Right lobe of liver (tissue), 6 donors: ENCODE measurements at places on chromosomes 2 and 18.

DNA sequence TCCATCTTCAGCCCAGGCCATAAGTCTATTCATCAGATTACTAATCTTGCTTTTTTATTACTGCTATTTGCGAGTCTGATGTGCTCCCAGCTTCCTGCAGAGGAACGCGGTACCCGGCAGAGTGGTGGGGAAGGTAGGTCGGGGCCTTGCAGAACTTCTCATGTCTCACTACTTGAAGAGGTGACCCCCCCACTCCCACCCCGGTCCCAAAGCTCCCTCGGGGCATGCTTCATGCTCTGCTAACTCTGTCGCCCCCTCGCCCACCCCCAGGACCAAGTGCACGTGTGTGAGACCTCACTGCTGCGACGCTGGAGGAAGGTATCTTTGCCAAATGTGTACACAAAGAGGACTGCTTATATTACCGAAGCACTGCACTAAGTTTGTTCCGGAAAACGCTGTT is 129.4 kb upstream of the RAB12 start:
- H3K4me1 ChIP-seq: no peaks in the 10 kb centered on the region
- no peaks in the 10 kb centered on the region for H3K36me3 ChIP-seq
- no peaks in the 10 kb centered on the region for H3K27me3 ChIP-seq

DNA sequence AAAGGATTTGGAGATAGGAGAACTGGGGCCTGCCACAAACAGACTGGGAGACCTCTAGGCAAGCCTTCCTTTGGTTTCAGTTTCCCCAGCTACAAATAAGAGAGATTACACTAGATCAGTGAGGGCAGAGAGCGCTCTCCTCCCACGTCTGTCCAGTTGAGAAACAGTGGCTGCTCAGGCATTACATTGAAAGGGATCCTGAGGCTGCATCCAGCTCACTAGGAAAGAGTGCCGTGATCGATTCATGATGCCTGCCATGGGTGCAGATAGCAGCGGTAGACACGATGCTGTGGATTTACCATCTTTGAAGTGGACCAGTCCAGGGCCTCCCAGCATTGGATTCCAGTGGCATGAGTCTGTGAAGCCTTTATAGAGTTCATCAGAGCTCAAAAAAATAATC is 62.6 kb downstream of the EN1 start:
- no peak for DNase-seq
- H3K27me3 ChIP-seq: no peaks in the 10 kb centered on the region
- no peak overlapping the region for H3K27ac ChIP-seq

DNA sequence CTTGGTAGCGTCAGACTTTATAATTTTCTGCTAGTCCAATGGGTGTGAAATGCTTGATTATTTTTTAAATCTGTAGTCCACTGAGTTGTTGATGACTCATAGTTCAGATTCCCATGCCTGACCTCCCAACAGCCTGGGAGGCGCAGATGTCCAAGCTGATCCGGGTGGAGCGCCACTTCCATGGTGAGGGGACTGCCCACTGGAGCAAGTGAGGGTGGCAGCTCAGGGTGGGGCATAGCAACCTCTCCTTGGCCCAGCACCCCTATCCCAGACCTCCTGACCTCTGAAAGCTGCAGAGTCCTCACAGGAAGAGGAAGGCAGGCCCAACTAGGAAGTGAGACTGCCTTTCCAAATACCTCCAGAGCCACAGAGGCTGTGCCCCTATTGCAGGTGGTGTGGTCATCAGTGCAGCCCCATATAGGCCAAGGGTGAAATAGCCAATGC is 4.4 kb downstream of the MAL start:
- no peaks in the 10 kb centered on the region for H3K4me1 ChIP-seq
- no peaks in the 10 kb centered on the region for H3K36me3 ChIP-seq
- H3K27ac ChIP-seq: no peak overlapping the region
- no peak overlapping the region for H3K4me3 ChIP-seq

GRCh38 chr2:74086021-74086420 is 61.7 kb downstream of the BOLA3 start:
- no peak overlapping the region for H3K27ac ChIP-seq
- no peaks in the 10 kb centered on the region for H3K4me1 ChIP-seq
- H3K4me3 ChIP-seq: no peak overlapping the region
- DNase-seq: no peak

DNA sequence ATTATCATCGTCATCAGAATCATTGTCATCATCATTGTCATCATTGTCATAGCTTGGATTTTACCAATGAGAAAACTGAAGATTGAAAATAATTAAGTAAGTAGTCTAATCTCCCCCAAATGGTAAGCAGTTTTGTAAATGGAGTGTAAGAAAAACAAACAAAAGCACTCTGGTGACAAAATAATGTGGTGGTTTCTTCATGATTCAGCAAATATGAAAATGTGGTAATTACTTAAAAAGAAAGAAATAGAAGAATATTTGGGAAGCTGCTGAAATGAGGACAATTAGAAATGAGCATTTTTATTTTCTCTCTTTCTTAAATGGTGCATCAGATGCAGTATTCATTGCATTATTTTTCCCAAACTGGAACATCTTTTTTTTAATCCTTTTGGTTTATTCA is 514.4 kb downstream of the DCDC2C start:
- no peak for DNase-seq
- no peaks in the 10 kb centered on the region for H3K4me1 ChIP-seq
- H3K27me3 ChIP-seq: no peaks in the 10 kb centered on the region
- H3K36me3 ChIP-seq: no peaks in the 10 kb centered on the region

DNA sequence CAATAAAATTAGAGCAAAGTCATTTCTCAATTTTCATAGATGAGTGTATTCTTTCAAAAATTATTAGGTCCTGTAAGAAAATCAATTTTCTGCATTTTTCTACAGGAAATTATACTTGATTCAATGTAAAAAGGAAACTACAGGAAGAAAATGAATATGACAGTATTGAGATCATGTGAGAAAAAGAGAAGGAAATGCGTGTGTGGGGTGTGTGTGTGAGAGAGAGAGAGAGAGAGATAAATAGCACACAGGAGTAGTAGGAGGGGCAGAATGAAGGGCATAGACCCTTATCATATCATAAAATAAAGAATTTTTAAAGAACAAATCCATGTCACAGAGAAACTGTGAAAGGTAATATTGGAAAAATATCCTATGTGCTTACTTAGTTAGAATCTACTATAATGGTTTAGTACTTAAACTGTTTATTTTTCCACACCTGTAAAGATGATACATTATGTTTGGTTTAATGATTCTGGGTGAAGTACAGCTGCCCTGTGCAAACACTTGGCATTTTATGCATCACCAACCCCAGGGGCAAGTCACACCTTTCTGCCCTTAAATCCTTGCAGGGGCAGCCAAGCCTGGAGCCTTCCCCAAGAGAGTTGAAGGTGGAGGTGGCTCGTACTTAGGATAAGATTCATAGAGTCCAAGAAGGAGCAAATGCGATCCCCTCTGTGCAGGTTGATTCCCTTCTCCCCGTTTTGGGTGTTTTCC is 276.4 kb downstream of the TGIF1 start:
- H3K4me1 ChIP-seq: no peaks in the 10 kb centered on the region
- H3K36me3 ChIP-seq: no peaks in the 10 kb centered on the region
- H3K4me3 ChIP-seq: no peak overlapping the region
- H3K27ac ChIP-seq: no peak overlapping the region
- H3K27me3 ChIP-seq: no peaks in the 10 kb centered on the region

GRCh38 chr2:46258937-46259776 is 38.0 kb upstream of the EPAS1 start:
- H3K4me1 ChIP-seq: peaks cover 27% of the 10 kb centered on the region
- H3K36me3 ChIP-seq: no peaks in the 10 kb centered on the region
- H3K27ac ChIP-seq: peak overlapping the region; percentile 85
- DNase-seq: peak; percentile 60
- no peak overlapping the region for H3K4me3 ChIP-seq

GRCh38 chr2:11248-11941 is 34.9 kb downstream of the FAM110C start:
- no peaks in the 10 kb centered on the region for H3K27me3 ChIP-seq
- no peaks in the 10 kb centered on the region for H3K36me3 ChIP-seq
- H3K4me3 ChIP-seq: no peak overlapping the region

GRCh38 chr2:73952499-73953446 is 26.1 kb downstream of the DGUOK start:
- no peak overlapping the region for H3K27ac ChIP-seq
- no peaks in the 10 kb centered on the region for H3K4me1 ChIP-seq
- H3K27me3 ChIP-seq: no peaks in the 10 kb centered on the region

- no peaks in the 10 kb centered on the region for H3K4me1 ChIP-seq
- no peak overlapping the region for H3K27ac ChIP-seq
- DNase-seq: no peak
- no peaks in the 10 kb centered on the region for H3K27me3 ChIP-seq
- H3K36me3 ChIP-seq: no peaks in the 10 kb centered on the region
Observed at GRCh38 chr18:57209713-57210106, 62.8 kb downstream of the BOD1L2 start.

GRCh38 chr2:239167766-239168444 is 232.9 kb downstream of the HDAC4 start:
- H3K36me3 ChIP-seq: peaks cover 9% of the 10 kb centered on the region
- H3K4me3 ChIP-seq: no peak overlapping the region
- H3K27me3 ChIP-seq: no peaks in the 10 kb centered on the region
- no peak for DNase-seq
- no peaks in the 10 kb centered on the region for H3K4me1 ChIP-seq

DNA sequence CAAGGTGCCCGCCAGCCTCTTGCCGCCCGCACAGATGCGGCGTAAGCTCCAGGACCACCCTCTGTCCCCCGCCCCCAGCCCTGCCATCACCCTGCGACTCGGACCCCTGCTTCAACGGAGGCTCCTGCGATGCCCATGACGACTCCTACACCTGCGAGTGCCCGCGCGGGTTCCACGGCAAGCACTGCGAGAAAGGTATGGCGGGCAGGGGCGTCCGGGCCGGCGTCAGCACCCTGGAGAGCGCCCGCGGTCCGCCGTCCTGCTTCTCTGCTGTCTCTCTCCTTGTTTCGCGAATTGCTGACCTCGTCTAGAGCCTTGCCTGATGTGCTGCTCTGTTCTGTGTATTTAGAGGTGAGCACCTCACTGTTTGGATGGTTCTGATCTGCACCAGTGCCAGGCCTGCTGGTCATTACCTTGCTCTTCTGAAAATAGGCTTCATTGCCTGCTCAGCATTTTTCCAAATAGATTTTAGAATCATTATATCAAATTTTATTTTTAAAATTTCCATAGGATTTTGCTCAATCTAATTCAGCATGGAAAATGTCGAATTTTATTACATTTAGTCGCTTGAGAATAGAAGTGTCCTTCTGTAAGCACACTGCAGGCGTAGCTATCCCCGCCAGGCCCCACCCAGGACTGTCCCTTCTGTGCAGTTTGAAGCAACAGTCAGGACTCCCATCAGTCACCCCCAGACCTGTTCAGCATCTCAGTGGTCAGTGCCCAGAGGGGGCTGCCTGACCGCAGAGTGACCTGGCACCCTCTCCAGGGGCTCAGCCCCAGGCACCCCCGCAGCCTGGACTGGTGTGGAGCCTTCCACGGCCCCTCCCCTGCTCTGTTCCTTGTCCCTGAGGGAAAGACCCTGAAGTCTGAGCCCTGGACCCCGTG is 51.6 kb downstream of the SNED1 start:
- H3K36me3 ChIP-seq: no peaks in the 10 kb centered on the region
- H3K4me3 ChIP-seq: no peak overlapping the region
- no peaks in the 10 kb centered on the region for H3K4me1 ChIP-seq
- no peaks in the 10 kb centered on the region for H3K27me3 ChIP-seq
